ENCODE measurements at places on chromosomes 16 and 17.

- no peak for DNase-seq
Measured at GRCh38 chr16:81553814-81554675, 109.4 kb downstream of the CMIP start.

- DNase-seq = no peak
Measured at GRCh38 chr17:77410470-77410869, 269.7 kb downstream of the SEC14L1 start.

DNA sequence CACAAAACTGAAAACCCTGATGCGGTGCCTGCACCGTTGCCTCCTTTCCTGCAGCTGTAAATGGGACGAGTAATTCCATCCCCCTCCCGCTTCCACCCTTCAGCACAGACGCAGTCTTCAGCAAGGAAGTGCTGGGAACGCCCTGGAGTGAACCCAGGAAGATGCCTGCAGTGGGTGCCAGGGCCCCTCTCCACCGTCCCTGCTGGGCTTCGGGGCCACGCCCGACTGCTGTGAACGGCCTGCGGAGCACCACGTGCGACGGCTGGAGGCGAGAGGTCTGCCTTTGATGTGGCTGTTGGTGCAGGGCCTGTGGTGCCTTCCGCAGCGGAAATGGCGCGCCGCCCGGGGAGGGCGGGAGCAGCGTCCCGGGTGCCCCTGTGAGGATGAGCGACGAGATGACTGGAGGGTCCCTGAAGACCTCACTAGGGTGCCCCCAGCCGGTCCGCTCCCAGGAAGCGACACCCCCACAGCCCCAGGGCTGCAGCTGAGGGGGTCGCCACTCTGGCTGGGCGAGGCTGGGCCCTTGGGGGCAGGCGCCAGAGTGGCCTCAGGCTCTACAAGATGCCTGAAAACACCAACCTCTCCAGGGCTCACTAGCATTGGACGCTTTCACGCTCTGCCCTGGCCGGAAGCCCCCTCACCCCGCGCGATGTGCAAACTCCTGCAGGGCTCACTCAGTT is 749 bp upstream of the MC1R start:
- peak; percentile 52 for DNase-seq

DNA sequence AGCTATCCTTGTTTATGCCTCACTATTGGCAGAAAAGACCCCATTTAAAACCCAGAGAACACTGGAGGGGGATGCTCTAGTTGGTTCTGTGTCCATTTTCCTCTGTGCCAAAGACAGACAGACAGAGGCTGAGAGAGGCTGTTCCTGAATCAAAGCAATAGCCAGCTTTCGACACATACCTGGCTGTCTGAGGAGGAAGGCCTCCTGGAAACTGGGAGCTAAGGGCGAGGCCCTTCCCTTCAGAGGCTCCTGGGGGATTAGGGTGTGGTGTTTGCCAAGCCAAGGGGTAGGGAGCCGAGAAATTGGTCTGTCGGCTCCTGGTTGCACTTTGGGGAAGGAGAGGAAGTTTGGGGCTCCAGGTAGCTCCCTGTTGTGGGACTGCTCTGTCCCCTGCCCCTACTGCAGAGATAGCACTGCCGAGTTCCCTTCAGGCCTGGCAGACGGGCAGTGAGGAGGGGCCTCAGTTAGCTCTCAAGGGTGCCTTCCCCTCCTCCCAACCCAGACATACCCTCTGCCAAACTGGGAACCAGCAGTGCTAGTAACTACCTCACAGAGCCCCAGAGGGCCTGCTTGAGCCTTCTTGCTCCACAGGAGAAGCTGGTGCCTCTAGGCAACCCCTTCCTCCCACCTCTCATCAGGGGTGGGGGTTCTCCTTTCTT is 56.1 kb downstream of the IGF2BP1 start:
- no peak for DNase-seq

GRCh38 chr16:88945473-88945872 is 31.5 kb downstream of the CBFA2T3 start:
- DNase-seq = no peak

- no peak for DNase-seq
Measured at GRCh38 chr16:2280981-2281542, 13.1 kb upstream of the RNPS1 start.

DNA sequence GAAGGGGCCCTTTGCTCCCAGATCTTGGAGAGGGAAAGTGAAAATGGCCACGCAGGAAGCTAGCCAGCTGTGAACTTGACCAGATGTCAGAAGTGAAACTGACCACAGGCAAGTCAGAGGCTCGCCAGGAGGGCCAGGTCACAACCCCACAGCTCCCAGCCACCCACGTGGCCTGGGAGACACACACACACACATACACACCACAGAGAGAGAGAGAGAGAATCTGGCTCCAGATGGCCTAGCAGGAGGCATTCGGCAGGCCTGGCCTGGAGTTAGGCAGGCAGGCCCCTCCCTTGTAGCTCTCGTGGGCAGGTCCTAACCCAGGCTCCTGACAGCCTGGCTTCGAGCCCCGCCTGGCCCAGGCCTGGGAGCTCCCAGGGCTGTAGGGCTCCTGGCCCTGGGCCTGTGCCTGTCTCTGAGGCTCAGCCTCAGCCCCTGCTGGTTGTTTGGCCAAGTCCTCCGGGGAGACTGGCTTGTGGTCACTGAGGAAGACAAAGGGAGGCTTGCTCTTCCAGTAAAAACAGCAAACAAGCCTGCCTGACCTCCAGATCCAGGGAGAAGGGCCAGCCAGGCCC is 20.2 kb downstream of the NGFR start:
- no peak for DNase-seq

DNA sequence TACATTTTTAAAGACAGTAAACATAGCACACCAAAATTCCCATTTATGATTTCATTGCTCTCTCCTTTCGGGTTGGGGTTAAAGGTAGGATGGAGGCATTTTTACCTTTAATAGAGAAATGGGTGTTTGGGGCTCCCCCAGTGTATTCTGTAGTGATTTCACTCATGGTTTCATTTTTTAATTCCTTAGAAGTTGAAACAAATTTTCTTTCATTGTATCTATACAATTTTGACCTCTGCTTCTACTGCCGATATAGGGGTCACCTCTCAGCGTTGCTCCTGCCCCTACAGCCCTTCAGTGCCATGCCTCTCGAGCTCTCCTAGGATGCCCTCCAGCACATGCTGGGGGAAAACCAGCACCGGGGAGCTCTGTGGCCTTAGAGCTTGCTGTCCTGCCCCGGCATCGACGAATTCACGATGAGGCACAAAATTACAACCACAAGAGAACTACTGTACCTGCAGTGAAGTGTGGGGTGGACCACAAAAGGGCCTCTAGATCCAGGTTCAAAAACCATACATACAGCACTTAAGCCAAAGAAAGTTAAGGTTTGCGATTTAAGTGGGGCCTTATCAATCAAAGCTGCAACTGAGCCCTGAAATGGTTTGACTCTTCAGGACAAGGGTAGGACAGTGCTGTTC is 39.3 kb downstream of the LITAFD start:
- no peak for DNase-seq

GRCh38 chr17:8145811-8146210 is 6.4 kb downstream of the PER1 start:
- DNase-seq = no peak

GRCh38 chr17:29699283-29699682 is 76.6 kb upstream of the CORO6 start:
- DNase-seq = no peak

DNA sequence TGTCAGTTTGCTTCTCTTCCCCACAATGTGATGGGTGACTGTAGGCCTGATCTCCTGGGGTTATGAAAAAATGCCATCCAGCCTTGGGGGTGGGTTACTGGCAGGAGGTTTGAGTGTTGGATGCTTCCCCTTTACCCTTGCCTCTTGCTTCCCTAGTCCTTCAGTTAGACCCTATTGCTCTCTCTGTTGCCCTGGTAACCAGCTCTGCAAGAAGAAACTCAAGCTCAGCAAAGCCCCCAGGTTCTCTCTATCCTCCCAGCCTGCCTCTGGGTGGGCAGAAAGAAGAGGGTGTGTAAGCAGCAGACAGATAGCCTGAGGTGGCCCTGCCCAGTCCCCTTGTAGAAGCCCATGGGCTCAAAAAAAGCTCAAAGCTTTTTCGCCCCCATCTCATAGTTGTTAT is 2.8 kb upstream of the RAPGEFL1 start:
- DNase-seq = no peak

- DNase-seq = no peak
Measured at GRCh38 chr16:83666449-83666848, 141.3 kb upstream of the HSBP1 start.

DNA sequence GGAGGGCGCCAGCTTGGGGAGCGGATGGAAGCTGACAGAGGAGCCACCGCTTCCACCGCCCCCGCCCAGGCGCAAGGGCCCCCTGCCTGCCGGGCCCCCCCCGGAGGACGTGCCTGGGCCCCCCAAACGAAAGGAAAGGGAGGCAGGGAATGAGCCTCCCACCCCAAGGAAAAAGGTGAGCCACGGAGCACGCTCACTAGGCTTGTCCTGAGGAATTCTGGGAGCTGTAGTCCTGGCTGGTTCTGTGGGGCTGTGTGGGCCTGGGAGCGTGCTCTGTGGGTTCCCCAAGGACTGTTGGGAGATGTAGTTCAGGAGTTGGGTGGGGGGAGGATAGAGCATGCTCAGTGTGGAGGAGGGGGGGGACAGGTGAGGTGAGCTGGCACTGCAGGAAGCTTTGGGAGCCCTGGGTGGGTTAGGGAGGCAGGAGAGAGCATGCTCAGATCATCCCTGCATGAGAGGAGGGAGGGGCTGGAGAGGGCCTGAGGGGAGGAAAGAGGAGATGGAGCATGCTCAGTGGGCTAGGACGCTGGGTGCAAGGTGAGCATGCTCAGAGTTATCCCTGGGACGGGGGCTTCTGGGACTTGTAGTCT is 4.5 kb downstream of the FBXL19 start:
- DNase-seq = peak; percentile 40

- DNase-seq = no peak
Measured at GRCh38 chr16:88378836-88379693, 3.7 kb upstream of the ZNF469 start.

DNA sequence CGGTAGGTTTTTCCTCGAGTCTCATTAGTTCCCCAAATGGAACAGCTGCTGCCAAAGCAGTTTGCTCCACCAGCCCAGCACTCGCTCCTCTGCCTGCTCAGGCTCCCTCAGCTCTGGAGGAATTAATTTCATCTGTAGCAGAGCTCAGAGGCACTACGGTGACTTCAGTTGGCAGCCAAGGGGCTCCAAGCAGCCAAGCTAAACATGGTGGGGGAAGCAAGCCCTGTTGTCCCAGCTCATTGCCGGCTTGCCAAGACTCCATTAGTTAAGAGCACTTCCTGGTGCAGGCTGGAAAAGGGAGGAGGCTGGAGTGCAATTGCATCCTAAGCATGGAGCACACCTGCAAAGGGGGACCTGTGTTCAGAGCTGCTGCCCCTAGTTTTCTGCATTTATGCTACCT is 78.7 kb upstream of the GPRC5B start:
- no peak for DNase-seq

GRCh38 chr17:43673516-43674323 is 12.0 kb upstream of the MEOX1 start:
- DNase-seq = peak; percentile 61
